Femur (tissue), 1 donor: ENCODE measurements at places on chromosomes 7 and 10.

- no peak for DNase-seq
Measured at GRCh38 chr7:156002362-156003066, 190.3 kb upstream of the SHH start.

DNA sequence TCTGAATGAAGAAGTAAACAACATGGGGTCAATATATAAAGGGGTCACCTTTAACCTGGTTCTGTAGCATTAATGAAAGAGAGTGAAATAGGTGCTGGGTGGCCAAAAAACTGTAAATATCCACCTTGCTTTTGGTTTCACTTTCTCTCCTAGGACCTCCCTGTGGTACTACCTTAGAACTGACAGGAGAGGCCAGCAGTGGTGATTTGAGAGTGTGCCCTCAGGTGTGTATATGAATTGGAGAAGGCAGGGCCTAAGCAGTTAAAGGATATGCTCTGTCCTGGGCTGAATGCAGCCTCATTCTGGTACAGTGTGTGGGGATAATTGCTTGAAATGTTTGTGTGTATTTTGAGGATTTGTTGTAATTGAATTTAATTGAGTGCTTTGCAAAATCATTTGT lies 62.0 kb downstream of the BBS9 start:
- no peak for DNase-seq

- no peak for DNase-seq
Measured at GRCh38 chr7:111568870-111569462, 6.7 kb upstream of the IMMP2L start.

DNA sequence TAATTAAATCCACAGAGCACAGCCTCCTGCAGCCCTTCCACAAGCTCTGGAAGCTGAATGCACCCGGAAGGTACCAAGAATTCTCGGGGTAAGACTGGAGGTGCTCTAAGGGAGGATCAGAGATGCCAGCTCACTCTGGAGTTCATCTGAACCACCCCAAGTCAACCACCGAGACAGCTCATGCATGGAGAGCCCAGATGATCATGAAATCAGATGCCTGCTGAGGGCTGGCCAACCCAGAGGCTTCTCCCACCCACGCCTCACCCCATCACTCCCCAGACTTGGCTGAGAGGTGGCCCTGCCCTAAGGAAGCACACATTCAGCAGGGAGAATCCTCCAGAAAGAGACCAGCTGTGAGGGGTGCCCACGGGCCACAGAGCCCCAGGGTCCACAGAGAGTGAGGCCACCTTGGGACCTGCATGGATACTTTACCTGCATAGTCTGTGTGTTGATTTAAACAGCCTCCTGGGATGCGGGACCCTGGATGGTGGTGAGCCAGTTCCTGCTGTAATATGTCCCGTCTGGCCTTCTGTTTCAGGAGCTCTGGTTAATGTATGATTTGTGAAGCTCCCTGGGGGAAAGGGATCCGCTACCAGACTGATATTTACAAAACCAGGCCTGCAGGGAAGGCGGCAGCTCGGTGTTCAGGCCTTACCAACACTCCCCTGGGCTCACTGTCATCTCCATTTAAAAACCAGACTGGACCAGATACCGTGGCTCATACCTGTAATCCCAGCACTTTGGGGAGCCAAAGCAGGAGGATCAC lies 64.9 kb downstream of the INSIG1 start:
- DNase-seq: no peak

- DNase-seq: no peak
Measured at GRCh38 chr10:88953662-88954061, 1.1 kb upstream of the ACTA2 start.

DNA sequence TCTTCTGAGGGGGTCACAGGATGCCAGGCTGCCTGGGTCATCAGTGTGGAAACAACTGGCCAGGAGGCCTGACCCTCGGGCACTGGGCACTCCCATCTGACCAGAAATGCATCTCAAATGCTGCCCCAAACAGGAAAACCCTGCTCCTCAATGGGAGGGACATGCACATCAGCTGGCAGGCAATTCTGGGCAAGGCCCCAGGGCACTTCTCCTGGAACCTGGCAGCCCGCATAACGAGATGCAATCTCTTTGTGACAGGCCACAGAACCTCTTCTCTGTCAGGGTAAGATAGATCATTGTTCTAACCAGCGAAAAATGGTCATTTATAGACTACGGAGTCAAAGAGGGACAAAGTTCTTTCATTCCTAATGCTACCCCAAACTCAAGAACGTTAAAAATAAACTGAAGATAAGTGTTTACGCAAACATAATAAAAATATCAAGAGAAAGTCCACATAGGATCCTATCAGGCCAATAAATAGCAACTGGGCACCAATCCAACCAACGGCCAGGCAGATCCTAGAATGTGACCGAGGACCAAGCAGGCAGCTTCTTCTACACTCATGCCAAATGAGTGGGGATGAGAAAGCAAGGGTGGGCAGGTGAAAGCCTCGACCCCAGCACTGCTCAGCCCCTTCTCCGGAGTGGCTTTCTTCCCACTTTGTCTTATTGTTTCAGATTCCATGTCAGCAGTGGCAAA lies 212.3 kb downstream of the TCERG1L start:
- DNase-seq: no peak

GRCh38 chr7:132488634-132489302 lies 87.5 kb downstream of the PLXNA4 start:
- no peak for DNase-seq

DNA sequence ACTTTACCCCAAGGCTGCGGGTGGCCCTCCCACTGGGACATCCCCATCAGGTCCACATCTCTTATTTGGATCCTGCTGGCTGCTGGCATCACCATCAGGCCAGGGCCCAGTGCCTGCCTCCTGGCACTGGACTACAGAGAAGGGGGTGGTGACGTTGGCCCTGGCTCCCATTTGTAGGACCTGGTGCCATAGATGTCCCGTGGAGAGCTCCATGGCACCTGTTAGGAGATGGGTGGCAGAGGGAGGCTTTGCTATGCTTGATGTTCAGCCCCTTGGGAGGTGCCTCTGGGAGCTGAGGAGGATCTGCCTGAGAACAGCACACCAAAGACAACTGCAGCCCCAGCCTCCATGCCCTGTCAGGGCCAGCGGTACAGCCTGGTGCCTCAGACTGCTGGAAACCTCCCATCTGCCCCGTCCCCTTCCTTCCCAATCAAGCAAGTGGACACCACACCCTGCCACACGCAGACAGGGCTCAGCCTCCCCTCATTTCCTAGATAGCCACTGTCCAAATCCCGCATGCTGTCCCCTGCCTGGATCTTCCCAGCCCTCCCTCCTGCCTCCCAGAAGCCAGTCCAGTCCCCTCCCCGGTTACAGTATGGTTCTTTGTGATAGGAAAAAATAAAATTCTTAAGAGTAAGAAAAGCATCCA lies 230.0 kb upstream of the GRB10 start:
- DNase-seq: no peak

DNA sequence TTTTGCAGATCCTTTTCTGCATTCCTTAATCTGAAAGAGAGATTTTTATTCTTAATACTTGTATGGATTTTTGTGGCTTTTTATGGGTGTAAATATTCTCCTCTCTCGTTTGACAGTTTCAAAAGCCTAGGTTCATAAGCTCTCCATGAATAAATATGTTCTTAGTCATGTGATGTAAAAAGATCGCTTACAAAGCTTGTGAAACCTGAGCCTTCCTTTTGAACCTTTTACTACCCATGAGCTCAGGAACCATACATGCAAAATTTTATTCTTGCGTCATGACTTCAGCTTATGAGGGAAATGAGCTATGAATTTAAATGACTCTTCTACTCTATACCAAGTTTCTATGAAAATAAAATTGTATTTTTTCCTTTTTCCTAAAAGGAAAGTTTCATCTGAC lies 98.7 kb downstream of the POLL start:
- no peak for DNase-seq

- DNase-seq: no peak
Measured at GRCh38 chr7:115827305-115828045, 203.1 kb downstream of the TFEC start.

GRCh38 chr10:15504101-15504840 lies 133.2 kb upstream of the FAM171A1 start:
- DNase-seq: peak; percentile 24

GRCh38 chr10:22321924-22322640 lies 1.2 kb downstream of the BMI1 start:
- DNase-seq: peak; percentile 50

DNA sequence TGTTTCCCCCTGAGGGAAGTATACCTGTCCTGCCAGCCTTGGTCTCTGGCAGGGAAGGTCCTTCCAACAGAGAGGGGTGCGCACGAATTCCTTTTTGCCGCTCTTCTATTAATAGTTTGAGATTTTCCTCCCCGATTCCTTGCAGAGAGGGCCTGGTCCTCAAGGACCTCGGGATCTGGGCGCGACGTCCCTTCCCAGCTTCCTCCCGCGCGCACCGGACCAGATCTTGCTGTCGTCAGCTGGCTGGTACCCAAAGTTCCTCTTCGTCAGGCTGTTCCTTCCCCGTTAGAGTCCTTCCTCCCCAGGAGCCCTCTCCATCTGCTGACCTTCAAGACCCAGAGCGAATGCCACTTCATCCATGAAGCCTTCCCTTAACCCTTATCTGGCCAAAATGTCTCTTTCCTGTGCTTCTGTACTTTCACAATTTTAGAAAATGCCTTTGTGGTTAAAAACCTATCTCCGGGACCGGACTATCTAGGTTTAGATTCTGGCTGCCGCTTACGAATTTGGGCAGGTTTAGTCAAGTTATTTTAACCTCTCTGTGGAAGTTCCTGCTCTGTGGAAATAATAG lies 851 bp upstream of the GOT1 start:
- DNase-seq: peak; percentile 66

DNA sequence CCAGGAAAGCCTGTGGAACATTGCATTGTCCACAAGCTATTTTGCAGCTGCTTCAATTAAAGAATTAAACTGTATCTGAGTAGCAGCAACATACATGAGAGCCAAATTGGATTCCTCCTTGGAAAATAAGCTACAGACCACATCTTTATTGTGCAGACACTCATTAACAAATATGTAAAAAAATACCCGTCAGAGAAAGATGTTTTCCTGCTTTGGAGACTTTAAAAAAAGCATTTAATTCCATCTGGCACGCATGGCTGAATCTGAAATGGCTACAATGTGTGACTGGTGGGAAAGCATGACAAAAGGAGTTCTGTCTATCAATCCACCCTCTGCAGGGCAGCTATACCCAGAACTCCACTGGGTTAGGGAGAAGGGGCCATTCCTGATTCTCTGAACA lies 73.1 kb upstream of the HPS1 start:
- no peak for DNase-seq

- no peak for DNase-seq
Measured at GRCh38 chr7:80974396-80975358, 55.8 kb upstream of the SEMA3C start.

GRCh38 chr10:102796407-102797176 lies 40.6 kb downstream of the CYP17A1 start:
- DNase-seq: peak; percentile 94

GRCh38 chr7:32921896-32922295 lies 30.3 kb upstream of the KBTBD2 start:
- no peak for DNase-seq

DNA sequence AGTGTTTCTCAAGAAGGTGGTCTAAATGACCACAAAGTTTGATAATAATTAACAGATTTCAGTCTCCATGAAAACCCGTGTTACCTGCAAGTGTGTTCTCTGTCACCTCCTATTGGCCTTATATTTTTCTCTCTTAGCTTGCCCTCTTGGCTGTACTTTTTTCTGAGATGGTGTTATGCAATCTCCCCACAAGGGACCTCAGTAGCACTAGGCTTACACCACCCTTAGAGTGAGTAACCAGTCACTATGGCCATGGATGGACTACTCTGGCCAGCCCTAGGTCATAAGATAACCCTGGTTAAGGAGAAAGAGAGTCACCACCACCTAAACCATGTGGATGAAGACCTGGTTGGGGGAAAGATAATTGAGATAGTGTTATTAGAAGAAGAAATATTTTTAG lies 76.8 kb downstream of the NPSR1 start:
- DNase-seq: no peak
